ENCODE measurements at places on chromosomes 7 and 10.

GRCh38 chr7:151905353-151905752 is 28.4 kb upstream of the PRKAG2 start:
- no peak for DNase-seq

DNA sequence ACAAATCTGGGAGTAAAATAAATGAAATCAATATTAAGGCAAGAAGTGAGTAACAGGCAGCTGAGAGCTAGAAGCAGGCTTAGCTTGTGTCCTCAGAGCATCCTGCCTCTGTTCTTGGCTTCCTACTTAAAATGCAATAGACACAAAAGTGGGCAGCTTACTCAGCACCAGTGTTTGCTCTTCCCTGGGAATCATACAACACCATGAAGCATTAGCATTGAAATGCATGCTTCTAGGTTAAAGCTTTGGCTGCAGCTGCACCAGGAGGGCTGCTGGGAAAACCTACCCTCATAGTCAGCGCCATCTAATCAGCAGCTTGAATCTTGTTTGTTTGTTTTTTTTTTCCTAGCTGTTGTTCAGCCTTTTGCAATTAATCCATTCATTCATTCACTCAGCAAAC is 104.2 kb upstream of the VWC2 start:
- no peak for DNase-seq

DNA sequence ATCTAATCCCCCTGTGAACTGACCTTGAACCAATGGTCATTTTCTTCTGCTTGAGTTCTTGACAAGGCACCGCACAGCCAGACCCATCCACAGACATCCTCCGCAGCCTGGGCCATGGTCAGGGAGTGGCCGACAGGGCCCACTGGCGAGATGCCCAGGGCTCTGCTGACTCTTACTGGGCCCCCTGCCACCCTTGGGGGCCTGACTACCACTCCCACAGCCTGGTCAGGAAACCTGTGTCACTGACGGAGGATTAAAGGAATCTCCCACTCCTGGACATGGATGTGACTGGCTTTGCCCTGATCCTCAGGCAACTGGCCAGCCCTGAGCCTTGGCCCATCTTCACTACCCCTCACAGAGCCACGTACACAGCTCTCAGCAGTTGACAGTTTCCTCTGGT is 50.4 kb upstream of the ENO4 start:
- no peak for DNase-seq

DNA sequence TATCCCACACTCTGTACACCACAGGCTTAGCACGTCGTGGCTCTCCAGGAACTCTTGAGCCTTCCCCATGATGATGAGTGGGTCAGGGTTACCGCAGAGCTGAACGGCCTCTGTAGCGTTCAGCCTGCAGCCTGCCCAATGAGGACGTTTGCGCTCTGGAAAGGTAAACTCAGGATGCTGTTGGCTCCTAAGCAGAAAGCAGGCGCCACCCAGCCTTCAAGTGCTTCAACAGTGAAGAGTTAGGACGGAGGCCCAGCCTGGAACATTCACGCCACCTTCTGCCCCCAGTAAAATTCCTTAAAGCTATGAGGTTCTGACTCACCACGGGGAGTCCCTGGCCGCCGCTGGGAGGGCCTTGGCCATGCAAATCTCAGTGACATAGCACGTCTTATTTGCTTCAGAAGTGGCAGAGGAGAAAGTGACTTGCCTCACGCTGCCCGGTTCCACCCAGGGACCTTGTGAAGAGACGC is 161.5 kb upstream of the SH2B2 start:
- no peak for DNase-seq

DNA sequence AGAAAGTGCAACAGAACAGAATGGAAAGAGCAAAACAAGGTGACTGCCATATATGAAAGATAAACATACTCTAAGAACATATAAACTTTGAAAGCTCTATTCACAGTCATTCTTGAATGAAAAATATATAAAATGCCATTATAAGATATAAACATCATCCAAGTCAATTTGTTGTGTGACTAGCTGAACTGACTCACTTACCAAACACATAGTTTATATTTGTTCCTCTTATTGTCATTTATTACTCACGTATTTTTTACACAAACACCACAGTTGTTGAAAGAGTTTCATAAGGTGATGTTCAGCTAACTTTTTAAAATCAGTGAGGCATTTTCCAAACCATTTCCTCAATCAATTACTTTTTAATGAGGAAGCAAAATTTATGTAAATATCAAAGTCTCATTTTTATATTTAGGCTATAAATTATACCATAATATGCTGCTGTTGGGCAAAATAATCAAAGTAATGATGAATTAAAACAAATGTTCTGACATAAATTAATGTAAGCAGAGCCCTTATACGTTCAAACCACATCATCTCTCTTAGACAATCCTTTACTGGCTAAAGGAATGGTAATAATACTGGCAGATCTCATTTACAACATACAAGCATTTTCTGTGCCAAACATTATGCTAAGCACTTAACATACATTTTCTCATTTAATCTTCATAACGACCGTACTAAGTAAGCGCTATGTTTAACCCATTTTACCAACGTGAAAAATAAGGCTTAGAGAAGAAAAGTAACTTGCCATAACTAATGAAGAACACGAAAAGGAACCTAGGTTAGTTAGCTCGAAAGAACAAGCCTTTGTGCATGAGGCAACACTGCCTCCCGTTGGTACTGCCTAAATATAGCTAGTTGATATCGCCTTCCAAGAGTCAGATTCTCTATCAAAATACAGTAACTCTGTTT is 7.3 kb downstream of the LRRN3 start:
- DNase-seq: no peak

DNA sequence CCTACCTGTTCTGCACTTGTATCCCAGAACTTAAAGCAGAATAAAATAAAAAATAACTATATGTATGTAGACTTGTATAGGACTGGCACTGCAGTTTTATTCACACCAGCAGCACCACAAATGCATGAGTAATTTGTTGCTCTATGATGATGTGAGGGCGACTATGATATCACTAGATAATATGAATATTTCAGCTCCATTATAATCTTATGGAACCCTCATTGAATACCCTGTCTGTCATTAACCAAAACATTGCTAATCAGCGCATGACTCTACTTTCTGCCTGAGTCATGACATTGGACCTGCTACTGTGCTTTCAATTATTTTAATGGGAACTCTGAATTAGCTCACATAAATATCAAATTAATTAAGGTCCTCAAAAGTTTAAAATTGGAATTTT is 129.4 kb upstream of the RHOBTB1 start:
- DNase-seq: no peak

- DNase-seq: no peak
These were observed 7.3 kb downstream of the SLC16A9 start for GRCh38 chr10:59702347-59702746.

- no peak for DNase-seq
These were observed 13.1 kb upstream of the GOT1 start for GRCh38 chr10:99443500-99443899.

- DNase-seq: no peak
These were observed 162.2 kb upstream of the FAM3C start for GRCh38 chr7:121558288-121558687.

DNA sequence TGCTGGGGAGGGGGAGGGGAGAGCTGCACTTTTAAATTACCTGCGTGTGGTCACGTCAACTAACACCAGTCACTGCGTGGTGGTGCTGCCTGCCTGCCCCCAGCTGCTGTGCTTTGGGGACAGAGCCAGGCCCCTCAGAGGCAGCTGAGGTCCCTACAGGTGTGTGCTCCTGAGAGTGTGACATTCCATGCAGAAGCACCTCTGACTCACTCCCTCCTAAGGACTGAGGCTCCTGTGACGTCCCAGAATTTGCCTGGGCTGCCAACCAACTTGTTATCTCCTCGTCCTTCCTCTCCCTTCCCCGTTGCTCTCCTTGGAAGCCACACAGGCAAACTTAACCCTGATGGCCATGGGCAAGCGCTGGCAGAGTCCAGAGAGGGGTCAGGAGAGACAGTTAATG is 563.0 kb downstream of the PARD3 start:
- no peak for DNase-seq

DNA sequence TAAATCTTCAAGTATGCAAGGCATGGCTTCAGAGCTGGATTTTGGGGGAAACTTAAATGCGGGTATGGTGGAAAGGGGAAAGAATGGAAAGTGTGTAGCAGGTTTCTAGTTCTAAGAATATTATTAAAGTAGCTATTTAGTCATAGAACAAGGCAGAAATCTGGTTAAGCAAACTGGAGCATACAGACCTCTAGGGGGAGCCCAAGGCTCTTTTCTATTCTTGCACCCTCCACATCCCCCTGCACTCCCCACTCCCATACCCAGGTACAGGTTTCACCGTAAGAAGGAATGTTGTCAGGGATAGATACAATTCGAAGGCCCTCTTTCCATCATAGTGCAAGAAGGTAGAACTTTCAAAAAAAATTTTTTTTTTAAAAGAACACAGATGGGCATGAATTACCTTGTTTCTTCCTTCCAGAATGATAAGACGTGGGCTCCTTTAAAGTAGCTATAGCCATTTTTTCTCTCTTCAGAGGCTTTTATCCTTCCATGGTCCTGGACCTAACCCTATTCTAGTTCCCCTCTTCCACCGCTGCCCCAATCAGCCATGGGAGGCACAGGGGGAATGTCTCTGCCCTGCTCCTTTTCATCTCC is 41.5 kb upstream of the SMIM30 start:
- no peak for DNase-seq

DNA sequence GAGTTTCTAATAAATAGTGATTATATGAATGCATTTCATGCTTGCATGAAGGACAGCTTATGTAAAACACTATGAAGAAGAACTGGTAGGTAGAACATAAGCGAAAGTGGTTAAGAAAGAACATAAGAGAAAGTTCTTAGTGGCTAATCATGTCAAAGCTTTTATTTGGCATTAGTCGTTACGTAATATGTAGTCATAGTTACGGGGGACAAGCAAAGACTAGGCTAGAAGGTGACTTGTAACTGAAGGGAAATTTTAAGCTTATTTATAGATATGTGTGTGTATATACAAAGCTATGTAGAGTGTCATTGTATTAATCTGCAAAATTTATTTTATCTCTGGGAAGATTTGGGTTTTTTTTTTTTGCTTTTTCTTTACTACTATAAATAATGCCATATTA is 36.9 kb downstream of the CAPZA2 start:
- DNase-seq: no peak

DNA sequence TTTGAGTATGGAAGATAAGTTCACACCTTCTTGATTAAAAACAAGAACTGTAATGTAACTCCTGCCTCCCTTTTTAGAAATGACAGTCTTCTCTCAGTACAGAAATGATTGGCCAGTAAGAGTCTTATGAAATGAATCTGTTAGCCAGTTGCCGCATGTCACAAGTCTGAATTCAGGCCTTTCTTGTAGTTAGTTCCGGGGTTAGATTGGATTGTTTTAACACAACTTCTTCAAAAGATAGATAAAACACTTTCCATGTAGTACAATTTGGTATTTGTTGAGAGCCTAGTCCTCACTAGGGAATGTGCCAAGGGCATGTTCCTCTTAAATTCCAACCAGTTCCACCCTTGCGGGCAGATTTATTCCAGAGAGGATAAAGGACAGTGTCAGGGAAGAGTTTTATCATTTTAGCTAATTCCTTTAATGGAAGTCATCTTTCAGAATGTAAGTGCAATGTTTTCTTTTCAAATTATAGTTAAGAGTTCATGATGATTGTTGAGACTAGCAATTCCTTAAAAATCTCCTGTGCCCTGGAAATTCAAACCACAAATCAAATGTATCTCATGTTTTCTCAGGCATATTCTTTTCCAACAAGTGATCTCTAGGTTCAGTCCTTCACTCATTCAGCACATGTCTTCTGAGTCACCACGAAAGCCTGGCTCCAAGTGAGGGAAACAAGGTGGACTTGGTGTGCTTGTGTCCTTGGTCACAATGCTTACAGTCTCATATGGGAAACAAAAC is 4.1 kb downstream of the FHIP2A start:
- DNase-seq: no peak

- DNase-seq: no peak
These were observed 16.8 kb downstream of the GIMAP5 start for GRCh38 chr7:150753826-150754603.

Data from esophagus squamous epithelium (tissue), 5 donors.